Activated T-helper 2 cell treated with anti-CD3 and anti-CD28 coated beads, Interferon-gamma antibody, Interleukin-2, Interleukin-4, amounts not matched to agents 10 μg/mL and 5 μg/mL and 100 μg/mL, durations not matched to agents 14 hours and 24 hours and 36 hours (primary cell): ENCODE measurements at places on chromosomes 1 and 21.

DNA sequence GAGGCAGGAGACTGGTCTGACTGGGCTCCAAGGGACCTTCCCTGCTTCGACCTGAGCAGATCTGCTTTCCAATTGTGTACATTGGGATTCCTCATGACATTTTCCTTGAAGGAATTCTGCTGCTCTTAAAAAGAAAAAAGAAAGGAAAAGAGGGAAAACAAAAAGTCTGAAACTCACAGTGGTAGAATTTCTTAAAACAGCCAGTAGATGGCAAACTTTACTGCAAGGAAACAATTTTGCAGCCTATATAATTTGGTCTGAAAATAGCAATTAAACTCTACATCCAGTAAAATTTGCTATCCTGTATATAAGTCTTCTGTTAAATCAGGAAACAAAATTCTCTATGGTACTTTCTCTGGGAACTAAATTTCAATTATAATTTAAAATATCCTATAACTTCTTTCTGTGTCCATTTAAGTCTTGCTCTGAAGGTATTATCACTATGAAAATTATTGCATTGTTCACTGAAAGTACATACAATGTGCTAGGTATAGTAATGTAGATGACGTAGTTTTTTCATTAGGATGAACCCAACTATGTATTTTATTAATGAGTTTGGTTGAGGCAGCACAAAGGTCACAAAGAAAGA lies 59.8 kb downstream of the CRB1 start:
- DNase-seq: no peak

GRCh38 chr1:225998560-225999226 lies 450 bp downstream of the SDE2 start:
- DNase-seq: no peak

DNA sequence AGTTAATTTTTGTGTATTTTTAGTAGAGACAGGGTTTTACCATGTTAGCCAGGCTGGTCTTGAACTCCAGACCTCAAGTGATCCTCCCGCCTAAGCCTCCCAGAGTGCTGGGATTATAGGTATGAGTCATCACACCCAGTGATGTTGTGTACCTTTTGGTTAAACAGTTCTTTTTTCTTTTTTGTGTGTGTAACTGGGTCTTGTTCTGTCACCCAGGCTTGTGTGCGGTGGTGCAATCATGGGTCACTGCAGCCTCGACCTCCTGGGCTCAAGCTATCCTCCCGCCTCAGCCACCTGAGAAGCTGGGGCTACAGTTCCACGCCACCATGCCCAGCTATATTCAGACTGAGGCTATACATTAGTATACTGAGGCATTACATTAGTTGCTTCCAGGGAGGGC lies 37.8 kb downstream of the GABPB2 start:
- no peak for DNase-seq

- DNase-seq: no peak
These were observed 9.5 kb upstream of the PLEKHM2 start for GRCh38 chr1:15674386-15675159.

DNA sequence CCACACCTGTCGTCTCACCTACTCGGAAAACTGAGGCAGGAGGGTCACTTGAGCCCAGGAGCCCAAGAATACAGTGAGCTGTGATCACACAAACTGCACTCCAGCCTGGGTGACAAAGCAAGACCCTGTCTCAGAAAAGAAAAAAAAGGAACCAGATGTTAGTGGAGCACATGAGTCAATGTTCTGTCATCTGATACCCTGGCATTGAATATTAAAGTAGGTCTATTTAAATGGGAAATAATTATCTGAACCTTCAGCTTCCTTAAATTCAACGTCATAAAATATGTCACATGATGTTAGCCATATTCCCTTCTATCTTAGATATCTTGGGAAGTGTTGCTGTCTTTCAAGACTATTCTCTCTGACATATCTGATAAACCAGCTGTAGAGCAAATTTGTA lies 47.3 kb downstream of the NCAM2 start:
- DNase-seq: no peak

DNA sequence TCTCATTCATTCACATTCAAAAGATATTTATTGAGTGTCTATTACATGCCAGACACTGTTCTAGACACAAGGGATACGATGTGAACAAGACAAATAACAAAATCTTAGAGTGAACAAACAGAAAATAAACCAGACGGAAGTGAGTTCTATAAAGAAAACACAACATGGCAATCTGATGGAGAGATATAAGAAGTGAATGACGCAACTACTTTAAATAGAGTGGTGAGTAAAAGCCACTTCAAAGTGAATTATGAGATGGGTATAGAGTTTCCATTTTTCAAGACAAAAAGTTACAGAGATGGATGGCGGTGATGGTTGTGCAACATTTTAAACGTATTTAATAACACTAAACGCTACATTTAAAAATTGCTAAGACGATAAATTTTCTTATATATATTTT lies 75.4 kb downstream of the CEP170 start:
- no peak for DNase-seq

DNA sequence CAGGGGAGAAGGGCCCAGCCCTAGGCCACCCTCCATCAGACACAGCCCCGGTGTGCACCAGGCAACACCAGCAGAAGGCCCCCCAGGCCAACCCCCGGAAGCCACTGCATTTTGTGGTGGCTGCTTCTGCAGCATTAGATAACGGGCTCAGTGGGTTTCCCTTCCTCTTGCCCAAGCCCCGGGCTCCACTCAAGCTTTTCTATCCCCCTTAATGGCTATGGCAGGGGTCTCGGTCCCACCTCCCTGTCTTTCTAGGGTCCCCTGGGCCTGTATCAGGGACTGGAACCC lies 18.9 kb downstream of the C1orf174 start:
- DNase-seq: no peak

DNA sequence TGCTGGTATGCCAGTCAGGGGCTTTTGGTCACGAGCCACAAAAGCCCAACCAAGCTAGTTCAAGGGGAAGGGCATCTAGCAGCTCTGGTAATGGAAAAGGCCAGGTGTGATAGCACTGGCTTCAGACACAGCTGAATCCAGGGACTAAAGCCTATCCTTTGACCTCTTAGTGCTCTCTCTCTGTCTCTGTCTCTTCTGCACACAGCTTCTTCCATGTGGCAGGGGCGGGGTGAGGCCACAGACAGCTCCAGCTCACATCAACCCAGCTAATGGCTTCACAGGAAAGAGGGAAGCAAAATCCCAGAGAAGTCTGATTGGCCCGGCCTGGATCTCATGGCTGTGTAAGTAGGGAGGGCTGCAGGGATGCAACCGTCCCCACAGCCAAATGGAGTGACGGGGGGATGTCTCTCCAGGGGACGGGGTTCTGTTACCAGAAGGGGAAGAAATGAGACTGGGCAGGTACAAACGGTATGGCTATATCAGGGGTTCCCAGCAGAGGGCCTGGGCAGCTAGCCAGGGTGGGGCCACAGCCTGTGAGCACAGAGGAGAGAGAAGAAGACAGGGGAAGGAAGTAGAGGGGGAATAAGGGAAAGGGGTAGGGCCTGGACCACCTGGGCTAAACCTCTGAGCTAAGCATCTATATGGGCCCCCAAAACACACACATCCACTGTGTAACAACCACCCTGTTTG lies 42.4 kb downstream of the FBXO2 start:
- no peak for DNase-seq

DNA sequence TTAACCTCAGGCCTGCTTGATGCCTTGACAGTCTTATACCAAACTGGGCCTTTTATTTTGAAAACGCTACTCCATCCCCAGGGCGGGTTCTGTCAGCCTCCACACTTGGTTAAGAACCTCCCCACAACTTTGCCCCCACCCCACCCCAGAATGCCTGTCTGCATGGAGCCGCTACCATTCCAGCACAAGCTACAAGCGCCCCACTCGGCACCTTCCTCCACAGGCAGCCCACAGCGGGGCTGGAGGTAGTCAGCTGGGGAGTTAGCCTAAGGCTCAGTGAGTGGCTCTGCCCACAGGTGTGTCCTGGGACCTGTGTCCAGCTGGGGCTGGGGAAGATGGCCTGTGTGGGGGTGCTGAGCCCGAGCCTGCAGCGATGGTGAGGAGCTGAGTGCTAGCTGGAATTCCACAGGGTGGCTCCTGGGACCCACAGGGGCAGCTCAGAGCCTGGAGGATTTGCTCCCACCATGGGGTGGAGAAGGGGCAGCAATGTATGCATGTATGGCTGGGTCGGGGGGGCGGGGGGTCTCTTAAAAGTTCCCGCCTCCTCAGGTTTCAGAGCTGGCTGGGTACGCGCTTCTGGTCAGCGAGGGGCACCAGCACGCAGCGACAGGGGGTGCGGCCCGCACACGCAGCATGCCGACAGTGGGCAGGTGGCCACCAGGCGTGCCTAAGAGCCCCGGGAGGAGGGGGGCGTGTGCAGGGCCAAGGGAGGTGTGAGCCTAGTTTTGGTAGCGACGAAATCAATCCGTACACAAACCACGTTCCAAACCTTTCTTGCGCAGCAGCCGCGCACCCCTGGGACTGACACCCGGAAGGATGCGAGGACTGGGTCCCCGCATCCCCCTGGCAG lies 917 bp downstream of the ETNK2 start:
- no peak for DNase-seq

GRCh38 chr1:226408285-226409184 lies 642 bp upstream of the PARP1 start:
- DNase-seq: no peak

DNA sequence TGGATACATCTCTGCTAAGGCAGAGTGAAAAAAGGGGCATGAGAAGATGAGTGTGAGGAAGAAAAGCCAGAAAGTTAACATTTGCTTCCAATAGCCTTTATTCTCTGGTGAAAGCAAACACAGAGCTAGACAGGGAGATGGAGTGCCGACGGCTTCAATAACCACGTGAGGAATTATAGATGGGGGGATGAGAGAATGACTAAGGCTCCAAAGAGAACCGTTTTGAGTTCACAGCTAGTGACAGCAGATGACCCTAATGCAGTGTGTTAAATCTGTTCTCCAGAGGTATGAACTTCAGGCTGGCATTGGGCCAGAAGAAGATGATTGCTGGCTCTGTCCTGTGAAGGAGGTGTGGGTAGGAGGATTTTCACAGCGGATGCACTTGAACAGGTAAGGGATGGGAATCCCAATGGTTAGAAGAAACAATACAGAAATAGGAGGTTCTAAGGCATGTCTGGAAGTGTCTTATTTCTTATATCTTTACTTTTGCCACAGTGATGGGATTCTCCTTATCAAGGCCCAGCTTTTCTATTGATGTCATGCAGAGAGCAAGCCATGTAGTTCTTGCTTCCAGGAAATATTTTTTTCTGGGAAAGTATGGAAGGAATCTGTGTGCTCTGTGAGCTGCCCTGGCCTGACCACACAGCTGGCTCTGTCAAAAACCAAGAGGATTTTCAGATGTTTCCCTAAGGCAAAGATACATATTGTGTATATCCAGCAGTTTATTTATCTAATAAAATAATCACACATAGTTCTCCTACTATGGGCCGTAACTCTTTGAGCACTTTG lies 573.8 kb downstream of the LTN1 start:
- DNase-seq: no peak

GRCh38 chr1:102015728-102016127 lies 19.0 kb upstream of the OLFM3 start:
- DNase-seq: no peak

GRCh38 chr1:154969860-154970452 lies 591 bp downstream of the SHC1 start:
- DNase-seq: no peak

- no peak for DNase-seq
These were observed 88.0 kb downstream of the MT1HL1 start for GRCh38 chr1:236916131-236916800.

- no peak for DNase-seq
These were observed 29.2 kb downstream of the UCK2 start for GRCh38 chr1:165856606-165857005.

- no peak for DNase-seq
These were observed 127.4 kb upstream of the DEPDC1 start for GRCh38 chr1:68624233-68624632.

DNA sequence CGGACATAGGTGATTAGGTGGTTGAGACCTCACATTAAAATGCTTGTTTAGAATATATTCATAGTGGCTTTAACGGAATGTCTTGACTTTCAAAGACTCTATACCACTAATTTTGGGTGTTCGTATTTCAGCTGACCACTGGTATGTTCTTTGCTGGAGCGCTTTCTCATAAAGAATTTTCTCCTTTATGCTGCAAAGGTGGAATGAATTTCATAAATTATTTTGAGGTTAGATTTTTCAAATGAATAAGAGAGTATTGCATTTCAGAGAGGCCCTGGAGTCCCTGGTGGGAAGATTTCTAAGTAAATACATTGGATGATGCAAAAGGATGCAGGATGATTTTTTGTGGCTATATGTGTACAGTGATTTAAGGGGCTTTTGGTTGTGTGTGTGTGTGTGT lies 55.8 kb downstream of the HUNK start:
- no peak for DNase-seq

GRCh38 chr1:95326023-95326422 lies 92.0 kb downstream of the RWDD3 start:
- DNase-seq: no peak

- no peak for DNase-seq
These were observed 2.7 kb downstream of the SERBP1 start for GRCh38 chr1:67427465-67427864.

DNA sequence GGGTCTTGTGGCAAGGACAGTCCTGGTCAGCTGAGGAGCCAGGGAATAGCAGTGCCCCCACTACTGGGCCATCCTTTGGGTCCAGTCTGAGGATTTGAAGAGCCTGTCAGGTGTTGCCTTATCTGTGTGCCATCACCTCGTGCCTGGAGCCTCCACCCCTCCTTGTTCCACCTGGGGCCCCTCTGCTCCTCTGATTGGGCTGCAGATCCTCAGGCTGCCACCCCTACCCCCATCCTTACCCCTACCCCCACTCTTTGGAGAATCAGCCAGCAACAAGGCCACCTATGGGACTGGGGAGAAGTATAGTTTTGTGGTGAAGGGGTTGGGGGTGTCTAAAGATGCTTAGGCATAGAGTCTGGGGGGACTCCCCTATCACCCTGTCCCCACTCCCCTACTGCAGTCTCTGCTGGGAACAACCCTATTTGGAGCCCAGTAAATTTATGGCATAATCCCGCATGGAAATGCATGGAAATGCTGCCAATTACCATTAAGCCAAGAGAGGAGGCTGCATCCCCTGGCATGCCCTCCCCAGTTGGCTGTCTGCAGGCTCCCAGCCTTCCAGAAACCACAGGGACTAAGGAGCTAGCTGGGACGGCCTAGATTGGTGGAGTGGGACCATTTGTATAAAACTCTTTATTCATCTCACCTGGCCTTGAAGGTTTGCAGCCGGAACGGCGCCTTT lies 142.7 kb upstream of the CSF3R start:
- no peak for DNase-seq

- no peak for DNase-seq
These were observed 10.7 kb upstream of the SLC2A5 start for GRCh38 chr1:9079988-9080704.

GRCh38 chr1:182299728-182300616 lies 91.6 kb downstream of the GLUL start:
- DNase-seq: no peak
